ENCODE measurements at places on chromosomes 11 and 22.

- no peak for DNase-seq
Observed at GRCh38 chr11:10454878-10455631, at the start of gene AMPD3. Gene AMPD3, plus strand, starts transcription at chr11:10455264. Its CDS starts 6,256 bp downstream, at chr11:10461520.

DNA sequence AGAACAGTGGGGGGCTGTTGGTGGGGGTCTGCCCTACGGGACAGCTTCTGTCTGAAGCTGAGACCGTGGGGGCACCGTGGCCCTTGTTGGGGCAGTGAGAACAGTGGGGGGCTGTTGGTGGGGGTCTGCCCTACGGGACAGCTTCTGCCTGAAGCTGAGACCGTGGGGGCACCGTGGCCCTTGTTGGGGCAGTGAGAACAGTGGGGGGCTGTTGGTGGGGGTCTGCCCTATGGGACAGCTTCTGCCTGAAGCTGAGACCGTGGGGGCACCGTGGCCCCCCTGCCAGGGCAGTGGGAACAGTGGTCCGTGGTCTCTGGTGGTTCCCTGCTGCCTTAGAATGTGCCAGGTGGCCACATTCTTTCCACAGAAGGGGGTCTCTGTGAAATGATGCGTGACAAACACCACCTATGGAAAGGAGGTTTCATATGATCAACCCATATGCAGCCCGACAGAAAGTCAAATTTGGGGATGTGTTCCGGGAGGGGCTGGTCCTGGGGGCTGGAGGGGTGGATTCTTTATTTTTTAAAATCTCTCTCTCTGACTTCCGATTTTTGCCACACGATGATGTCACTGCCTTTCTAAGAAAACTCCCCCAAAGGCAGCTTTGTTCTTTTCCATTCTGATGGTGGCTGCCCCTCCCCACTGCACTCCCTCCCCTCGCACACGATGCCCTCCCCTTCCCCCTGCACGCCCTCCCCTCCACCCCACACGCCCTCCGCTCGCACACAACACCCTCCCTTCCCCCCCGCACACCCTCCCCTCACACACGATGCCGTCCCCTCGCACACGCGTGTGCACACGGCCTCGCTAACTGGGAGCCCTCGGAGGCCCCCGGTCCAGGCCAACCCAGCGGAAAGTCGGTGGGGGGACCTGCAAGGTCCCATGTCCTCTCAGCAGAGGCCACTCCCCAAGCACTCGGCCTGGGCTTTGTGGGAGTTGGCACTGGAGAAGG lies 1186.5 kb downstream of the BRD1 start:
- DNase-seq: no peak

GRCh38 chr22:37207981-37208380 lies 4.3 kb downstream of the SSTR3 start:
- DNase-seq: no peak

- DNase-seq: peak; percentile 54
Observed at GRCh38 chr11:60926500-60926899, 2.2 kb downstream of the TMEM132A start.

All from hypothalamus (tissue), 51 donors.